Activated CD4-positive, alpha-beta memory T cell treated with anti-CD3 and anti-CD28 coated beads, Interleukin-2, amount 10 ng/mL, durations not matched to agents 7 days and 5 days (primary cell): ENCODE measurements at places on chromosomes 4 and X. TPM values are rescaled to one million over a fixed set of nuclear protein-coding genes. Genes with fewer than 3 reads are reported as not detected.

DNA sequence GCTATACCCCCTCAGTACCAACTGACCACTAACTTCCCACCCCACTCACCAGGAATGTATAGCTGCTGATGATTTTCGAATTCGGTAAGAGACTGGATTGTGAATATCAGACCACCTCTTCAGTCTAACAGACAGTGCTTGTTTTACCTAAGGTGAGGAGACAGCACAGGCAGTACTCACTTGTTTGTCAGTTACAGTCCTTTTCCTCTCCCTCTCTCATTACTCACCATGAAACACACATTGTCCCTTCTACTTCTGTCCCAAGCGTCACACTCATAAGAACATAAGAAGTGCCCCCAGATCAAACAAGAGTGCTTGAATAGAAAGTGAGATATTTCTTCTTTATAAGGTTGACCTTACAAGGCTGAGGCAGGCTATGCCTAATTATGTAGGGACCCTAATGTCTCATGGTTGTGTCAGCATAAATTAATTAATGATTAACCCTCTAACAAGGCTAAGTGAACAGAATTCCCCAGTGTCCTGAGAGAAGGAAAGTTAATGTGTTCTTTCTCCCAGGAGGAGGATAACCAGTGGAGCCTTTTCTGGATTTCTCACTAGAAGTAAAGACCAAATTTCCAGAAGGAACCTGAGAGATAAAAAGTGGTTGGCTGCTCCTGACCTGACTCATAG lies 32.2 kb downstream of the ZCCHC12 start:
- no peaks in the 10 kb centered on the region for H3K4me1 ChIP-seq
- H3K4me3 ChIP-seq = no peak overlapping the region
- no peaks in the 10 kb centered on the region for H3K27me3 ChIP-seq
- no peak for DNase-seq

The SPANXN4 gene
- total RNA-seq = not detected

DNA sequence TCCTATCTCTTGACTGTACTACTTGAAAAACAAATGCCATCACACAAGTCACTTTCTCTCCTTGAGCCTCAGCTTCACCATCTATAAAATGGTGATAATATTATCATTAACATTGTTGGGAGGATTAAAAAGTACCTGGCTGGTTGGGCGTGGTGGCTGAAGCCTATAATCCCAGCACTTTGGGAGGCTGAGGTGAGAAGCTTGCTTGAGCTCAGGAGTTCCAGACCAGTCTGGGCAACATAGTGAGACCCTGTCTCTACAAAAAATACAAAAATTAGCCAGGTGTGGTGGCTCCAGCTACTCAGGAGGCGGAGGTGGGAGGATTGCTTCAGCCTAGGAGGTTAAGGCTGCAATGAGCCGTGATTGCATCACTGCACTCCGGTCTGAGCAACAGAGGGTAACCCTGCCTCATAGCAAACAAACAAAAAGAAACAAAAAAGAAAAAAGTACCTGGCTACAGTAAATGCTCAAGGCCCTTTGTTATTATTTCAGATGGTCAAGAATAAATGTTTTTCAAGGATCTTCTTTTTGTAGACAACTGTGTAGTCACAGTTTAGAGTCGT lies 120.3 kb downstream of the CHRNA9 start:
- H3K4me3 ChIP-seq = no peak overlapping the region
- no peak overlapping the region for H3K27ac ChIP-seq
- H3K36me3 ChIP-seq = no peaks in the 10 kb centered on the region
- H3K27me3 ChIP-seq = no peaks in the 10 kb centered on the region
- DNase-seq = no peak
- peaks cover 10% of the 10 kb centered on the region for H3K4me1 ChIP-seq

DNA sequence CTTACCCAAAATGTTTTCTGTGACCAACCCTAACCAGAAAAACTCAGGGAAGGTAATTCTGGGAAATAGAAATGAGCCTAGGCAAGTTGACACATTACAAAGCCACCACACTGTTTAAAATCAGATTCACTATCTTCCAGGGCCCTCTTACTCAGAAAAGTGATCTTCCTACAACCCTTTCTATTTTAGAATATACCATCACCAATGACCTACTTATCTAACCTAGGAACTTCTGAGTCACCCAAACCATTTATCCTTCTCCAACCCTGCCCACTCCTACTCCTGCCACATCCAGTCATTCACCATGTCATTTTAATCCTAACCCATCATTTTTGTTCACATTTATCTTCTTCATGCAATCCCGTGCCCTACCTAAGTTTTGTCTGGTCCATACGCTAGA lies 89.9 kb downstream of the FTHL17 start:
- no peak overlapping the region for H3K4me3 ChIP-seq
- H3K27ac ChIP-seq = no peak overlapping the region
- no peaks in the 10 kb centered on the region for H3K27me3 ChIP-seq
- no peak for DNase-seq

DNA sequence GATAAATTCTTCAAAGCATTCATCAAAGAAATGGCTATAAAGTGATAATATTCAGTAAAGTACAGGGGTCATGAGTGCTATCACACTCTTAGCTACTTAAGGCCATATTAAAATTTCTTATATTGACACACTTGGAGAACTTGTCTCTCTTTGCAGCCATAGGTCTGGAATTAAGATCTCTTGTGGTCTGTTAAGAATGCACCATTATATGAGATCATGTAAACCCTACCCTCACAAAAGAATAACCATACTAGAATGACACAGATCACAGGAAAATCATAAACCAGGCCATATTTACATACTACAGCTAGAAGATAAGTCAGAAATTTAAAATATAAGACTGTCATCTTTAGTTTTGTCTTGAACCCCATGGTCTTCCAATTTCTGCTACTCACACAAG lies 434.3 kb downstream of the PDGFC start:
- H3K36me3 ChIP-seq = no peaks in the 10 kb centered on the region
- H3K4me3 ChIP-seq = no peak overlapping the region
- no peak overlapping the region for H3K27ac ChIP-seq
- no peak for DNase-seq
- H3K27me3 ChIP-seq = no peaks in the 10 kb centered on the region
- H3K4me1 ChIP-seq = no peaks in the 10 kb centered on the region

- no peak overlapping the region for H3K27ac ChIP-seq
- H3K4me3 ChIP-seq = no peak overlapping the region
- DNase-seq = no peak
- H3K36me3 ChIP-seq = no peaks in the 10 kb centered on the region
Observed at GRCh38 chr4:144739511-144740033, 93.6 kb downstream of the HHIP start.

GRCh38 chrX:96722781-96723180 lies 38.1 kb downstream of the DIAPH2 start:
- no peaks in the 10 kb centered on the region for H3K27me3 ChIP-seq
- no peak overlapping the region for H3K4me3 ChIP-seq
- H3K4me1 ChIP-seq = peaks cover 11% of the 10 kb centered on the region
- H3K36me3 ChIP-seq = no peaks in the 10 kb centered on the region

- no peak overlapping the region for H3K27ac ChIP-seq
- no peaks in the 10 kb centered on the region for H3K4me1 ChIP-seq
- no peaks in the 10 kb centered on the region for H3K36me3 ChIP-seq
- no peak for DNase-seq
- H3K27me3 ChIP-seq = no peaks in the 10 kb centered on the region
Observed at GRCh38 chr4:29578329-29578728, 1141.8 kb upstream of the PCDH7 start.
